Neuronal stem cell (in vitro differentiated cells): ENCODE measurements at places on chromosomes 11 and 22.

DNA sequence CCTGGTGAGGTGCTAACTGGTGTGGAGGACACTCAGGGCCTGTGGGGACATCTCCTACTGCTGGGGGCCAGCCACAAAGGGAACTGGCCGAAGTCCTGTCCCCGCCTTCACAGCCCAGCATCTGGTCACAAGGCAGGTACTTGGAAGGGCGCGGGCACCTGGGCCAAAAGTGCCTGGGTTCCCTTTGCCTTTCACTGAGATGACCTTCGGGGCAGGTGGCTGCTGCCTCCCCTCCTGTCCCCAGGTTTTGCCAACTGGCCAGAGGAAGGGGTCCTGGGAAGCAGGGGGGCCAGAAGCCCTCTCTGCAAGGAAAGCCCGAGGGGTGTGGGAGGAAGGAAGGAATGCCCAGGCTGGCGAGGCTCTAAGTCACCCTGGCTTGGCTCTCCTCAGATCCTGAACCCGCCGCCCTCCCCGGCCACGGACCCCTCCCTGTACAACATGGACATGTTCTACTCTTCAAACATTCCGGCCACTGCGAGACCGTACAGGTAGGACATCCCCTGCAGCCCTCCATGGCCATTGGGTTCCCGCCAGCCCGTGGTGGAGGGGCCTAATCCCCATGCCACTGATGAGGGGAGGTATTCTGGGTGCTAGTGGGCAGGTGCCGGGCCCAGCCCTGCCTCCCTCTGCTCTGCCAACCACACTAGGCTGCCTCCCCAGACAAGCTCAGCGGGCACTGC, 14.4 kb upstream of the PPP6R3 start:
- no peak for DNase-seq

- DNase-seq, result no peak
These were observed 40.8 kb downstream of the PGM2L1 start for GRCh38 chr11:74357449-74357848.

DNA sequence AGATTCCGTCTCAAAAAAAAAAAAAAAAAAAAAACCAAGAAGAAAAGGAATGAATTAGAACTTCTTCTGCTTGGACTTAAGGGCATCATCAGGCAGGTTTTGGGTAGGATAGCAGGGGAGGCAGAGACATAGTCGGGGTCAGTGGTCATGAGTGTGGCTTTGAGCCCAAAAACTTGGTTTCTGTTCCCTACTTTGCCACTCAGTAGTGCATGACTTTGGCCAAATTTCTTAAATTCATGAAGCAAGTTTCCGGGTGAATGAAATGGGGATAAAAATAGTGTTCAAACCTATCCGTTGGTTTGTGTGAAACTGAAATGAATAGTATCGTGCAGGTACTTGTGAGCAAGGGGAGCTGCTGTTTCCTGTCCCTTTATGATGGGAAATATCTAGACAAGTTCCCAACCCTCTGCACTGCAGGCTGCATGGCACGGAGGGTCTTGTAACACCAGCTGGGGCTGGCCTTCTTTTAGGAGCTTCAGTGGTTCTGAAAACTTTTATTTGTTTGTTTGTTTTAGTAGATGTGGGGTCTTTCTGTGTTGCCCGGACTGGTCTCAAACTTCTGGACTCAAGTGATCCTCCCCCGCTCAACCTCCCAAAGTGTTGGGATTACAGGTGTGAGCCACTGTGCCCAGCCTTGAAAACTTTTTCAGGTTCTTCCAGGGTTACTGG, 18.4 kb downstream of the NEAT1 start:
- no peak for DNase-seq

DNA sequence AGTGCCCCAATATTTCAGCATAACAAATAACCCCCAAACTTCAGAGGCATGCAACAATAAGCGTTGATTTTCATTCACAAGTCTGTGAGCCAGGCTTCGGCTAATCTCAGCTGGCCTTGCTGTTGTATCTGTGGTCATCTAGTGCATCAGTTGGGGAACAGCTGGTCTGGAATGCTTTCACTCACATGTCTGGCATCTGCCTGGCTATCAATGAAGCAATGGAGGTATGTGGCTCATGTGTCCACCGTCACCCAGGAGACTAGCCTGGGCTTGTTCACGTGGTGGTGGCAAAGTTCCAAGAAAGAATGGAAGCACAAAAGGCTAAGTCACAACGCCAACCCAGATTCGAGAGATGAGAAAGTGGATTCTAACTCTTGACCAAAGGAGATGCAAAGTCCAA, 304.8 kb upstream of the ISX start:
- no peak for DNase-seq

GRCh38 chr22:29336751-29337490, 21.4 kb upstream of the RASL10A start:
- DNase-seq, result no peak

DNA sequence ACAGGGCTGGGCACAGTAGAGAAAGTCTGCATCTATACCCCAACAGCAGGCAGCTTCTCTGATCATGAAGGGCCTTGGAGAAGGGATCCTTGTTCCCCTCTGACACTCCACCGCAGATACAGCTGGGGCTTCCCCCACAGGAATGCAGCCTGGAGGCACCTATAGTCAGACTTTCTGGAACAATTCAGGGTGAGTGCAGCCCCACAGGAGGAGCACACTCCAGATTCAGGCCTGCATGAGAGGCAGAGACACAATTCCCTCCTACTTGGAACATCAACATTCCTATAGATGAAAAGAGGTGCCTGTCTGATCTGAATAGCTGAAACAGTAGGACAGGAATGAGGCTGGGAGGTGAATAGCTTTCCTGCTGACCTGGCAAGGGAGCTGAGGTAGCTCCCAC, 1298.0 kb upstream of the CNTN5 start:
- DNase-seq, result no peak

DNA sequence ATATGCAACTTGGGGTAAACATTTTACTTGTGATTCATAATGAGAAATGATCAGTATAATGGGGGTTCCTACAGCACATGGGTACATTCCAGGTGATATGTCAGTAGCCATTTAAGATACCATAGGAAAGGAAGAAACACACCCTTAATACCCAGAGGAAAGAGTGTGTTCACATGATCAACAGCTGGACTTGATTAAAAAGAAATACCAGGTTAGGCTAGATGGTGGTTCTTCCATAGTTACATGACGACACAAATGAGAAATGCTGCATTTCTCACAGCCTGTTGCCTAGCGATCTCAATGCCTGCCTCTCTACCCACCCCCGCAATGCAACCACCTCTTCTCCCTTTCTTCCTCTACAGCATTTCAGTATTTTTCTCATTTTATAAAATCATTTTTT, 96.8 kb downstream of the TTC28 start:
- DNase-seq, result no peak

DNA sequence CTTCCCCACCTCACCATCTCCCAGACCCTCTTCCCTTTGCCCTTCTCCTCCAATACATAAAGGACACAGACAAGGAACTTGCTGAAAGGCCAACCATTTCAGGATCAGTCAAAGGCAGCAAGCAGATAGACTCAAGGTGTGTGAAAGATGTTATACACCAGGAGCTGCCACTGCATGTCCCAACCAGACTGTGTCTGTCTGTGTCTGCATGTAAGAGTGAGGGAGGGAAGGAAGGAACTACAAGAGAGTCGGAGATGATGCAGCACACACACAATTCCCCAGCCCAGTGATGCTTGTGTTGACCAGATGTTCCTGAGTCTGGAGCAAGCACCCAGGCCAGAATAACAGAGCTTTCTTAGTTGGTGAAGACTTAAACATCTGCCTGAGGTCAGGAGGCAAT, 58.2 kb downstream of the TIMP3 start:
- no peak for DNase-seq

GRCh38 chr11:116172156-116172555, 600.6 kb downstream of the BUD13 start:
- DNase-seq, result no peak

- peak; percentile 43 for DNase-seq
These were observed 346 bp downstream of the FJX1 start for GRCh38 chr11:35618497-35619115.

DNA sequence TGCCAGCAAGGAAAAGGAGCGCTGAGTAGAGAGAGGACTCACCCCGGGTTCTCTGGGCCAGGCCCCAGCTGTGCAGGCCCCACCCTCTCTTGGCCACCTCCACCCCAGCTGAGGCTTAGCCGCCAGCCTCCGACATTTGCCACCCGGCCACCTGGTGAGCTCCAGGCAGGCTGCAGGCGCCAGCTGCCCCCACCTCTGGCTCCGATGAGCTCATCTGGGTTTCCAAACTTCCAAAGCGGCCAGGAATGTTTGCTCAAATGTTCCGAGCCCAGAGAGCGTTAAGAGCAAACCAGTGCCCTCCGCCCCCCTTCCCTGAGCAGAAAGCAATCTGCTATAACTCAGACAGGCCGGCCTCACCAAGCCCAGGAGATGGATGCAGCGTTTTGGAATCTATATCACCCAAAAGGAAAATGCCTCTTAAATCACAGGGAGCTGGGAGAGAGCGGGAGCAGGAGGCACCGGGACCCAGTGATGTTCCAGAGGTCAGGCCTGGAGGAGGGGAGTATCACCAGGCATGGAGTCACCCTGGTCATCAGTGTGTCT, 9.1 kb upstream of the MN1 start:
- DNase-seq, result no peak

DNA sequence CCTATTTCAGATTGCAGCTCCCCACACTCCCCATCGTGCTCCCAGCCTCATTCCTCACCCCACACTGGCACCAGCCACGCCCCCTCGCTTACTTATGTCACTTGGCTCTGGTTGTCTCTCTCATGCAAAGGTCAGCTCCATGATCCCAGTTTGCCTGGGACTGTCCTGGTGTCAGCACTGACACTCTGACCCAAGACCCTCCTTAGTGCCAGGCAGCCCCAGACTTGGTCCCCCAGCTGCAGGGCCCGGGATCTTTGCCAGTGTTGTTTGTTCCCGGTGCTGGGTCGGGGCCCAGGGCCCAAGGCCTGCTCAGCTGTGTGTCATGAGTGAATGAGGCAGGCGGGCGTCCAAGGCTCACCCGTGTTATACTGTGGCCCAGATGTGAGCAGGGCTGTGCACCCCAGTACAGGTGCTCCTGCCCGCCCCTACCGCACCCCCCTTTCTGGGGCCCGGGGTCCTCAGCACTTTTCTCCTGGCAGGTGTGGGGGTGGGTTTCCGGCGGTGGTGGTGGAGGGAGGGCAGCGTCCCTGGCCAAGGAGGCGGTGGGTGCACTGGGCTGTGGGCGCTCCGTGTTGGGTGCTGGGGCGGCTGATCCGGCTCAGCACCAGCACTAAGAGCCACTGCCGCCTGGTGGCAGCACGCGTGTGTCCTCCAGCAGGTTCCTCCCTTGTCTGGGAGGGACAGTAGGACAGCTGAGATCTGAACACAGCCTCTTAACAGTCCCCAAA, 19.5 kb downstream of the IL17REL start:
- DNase-seq, result no peak

DNA sequence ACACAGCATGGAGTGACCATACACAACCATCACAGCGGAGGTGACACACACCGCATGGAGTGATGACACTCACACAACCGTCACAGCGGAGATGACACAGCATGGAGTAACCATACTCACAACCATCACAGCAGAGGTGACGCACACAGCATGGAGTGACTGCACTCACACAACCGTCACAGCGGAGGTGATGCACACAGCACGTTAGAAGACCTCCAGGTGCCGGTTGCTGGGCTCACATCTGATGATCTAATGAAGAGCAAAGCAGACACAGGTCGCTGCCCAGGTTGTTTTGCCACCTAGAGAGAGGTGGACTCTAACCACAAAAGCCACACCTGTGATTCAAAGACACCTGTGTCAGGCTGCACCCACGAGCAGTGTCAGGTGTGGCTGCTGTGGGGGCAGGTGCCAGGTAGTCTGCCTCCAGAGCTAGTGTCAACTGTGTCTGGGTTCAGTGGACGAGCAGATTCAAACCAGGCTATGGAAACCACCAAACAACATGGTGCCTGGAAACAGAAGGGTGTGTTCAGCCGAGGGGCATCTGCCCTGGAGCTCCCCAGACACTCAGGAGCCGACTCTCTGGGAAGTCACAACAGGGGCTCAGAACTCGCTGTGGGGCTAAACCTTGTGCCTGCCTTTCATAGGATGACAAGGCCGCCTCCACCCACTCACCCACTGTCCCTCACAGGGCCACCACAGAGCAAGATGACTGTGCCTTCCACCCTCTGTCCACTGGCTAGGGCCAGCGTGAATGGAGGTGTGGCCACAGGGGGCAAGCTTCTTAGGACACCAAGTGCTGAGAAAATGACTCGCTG, 608.2 kb downstream of the TBC1D22A start:
- DNase-seq, result no peak
